ENCODE measurements at places on chromosomes 3 and 15.

DNA sequence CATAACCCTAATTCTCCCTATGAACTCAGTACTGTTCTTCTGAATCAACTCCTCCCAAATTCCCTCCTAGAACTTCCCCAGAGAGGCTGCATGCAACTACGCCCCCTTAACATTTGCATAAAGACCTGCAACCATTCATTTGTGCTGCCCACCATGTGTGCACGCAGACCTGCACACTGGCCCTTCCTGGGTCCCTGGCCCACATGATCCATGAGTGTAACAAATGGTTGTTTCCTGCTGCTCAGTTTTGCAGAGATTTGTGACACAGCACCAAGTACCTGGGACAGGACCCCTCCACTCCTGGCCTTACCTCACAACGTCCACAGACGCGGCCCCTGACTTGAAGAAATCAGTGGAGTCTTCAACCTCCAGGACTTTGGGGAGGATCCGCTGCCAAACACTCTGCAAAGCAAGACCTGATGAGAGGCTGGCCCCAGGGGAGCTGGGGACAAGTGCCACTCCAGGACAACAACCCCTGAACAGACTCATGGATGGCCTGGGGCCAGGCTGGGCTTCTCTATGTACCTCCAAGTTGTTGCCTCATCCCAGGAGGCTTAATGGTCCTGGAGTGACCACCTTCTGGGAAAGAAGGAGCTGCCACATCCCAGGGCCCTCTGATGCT lies 33.8 kb downstream of the ALDH1L1 start:
- no peak for DNase-seq

- no peak for DNase-seq
These were observed 270.5 kb upstream of the P2RY1 start for GRCh38 chr3:152564459-152564858.

DNA sequence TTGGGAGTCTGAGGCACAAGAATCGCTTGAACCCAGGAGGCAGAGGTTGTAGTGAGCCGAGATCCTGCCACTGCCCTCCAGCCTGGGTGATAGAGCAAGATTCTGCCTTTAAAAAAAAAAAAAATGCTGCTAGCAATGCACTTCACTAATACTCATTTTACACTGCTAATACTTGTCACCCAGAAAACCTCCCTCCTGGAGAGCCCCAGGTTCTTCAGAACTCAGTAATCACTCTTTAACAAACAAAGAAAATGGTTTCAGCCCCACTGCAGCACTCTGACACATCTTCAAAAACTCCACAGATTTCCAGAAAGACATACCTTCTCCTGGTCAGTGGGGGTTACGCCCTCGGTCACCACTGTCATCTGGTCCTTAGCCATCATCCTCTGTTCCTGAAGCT lies 366.7 kb downstream of the SHQ1 start:
- DNase-seq, result no peak

GRCh38 chr15:78247911-78248310 lies 13.5 kb upstream of the ACSBG1 start:
- no peak for DNase-seq

DNA sequence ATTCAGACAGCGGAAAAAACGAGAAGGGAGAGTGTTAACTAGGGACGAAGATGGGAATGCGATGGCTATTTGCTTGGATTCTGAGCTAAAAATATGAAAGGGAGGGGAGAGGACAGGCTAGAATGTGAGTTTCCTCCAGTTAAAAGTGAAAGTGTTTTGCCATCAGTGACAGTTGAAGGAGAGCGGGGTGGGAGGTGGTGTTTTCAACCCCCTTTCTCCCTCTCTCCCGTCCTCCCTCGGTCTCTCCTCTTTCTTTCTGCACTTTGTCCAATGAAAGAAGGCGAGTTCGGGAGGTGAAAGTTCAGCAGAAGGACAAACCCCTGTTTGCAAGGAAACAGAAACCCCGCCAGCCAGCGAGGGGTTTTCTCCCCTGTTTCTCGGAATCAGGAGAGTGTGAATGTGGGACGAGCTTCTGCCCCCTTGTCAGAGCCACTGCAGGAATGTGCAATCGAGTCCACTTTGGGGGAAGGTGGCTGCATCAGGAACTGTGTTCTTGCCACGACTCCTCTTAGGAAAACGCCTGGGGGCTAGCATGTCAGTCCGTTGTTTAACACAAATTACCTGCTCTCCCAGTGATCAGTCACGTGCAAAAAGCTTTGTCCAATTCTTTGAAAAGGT lies 975 bp upstream of the FOXP1 start:
- DNase-seq, result peak; percentile 51

GRCh38 chr3:197019021-197019420 lies 10.6 kb downstream of the MELTF start:
- no peak for DNase-seq
